ENCODE measurements at places on chromosomes 11 and 22. TPM values are rescaled to one million over a fixed set of nuclear protein-coding genes. Genes with fewer than 3 reads are reported as not detected.

DNA sequence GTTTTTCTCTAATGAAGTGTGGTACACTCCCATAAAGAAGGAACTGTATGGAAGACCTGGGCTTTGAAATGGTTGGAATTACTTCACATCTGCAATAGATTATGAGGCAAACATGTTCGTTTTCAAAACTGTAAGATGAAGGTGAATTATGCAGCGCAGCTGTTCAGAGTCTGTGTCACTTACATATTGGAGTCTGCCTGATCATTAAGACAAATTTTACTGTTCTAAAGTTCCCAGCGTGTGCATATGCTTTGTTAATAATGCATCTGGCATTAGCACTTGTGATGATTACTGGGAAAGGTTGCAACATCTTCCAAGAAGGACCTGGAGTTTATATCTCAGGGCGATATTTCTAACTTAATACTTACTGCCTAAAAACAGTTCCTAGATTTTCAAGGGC is 255.2 kb upstream of the ZC3H12C start:
- no peak for DNase-seq

- DNase-seq = no peak
These were observed 2154.9 kb downstream of the LRRC4C start for GRCh38 chr11:39304586-39304985.

Gene C22orf31
- not detected for total RNA-seq

Gene MMP3
- total RNA-seq = not detected

DNA sequence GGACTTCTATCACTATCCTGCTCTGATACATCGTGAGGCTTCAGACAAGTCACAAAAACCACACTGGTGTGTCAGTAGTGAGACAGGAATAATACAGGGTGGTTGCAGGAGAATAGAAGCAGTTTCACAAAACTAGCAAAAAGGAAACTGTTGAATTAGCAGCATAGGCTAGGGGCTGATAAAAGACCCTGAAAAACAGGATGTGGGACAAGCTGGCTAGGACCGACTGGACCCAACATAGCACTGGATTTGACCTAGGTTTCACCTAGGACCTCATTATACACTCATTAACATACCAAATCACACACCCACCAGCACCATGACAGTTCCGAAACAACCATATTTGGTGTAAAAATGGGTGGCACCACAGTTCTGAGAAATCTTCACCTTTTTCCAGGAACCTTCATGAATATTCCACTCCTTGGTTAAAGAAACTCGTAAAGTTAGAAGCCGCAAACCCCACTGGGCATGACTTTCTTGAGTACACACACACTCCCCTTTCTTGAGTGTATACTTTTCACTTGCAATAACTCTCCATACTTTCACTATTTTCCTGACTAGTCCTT is 76.2 kb downstream of the SLC1A2 start:
- no peak for DNase-seq

Gene OR52I1
- not detected for total RNA-seq
